Stimulated activated CD4-positive, alpha-beta T cell treated with anti-CD3 and anti-CD28 coated beads, Interleukin-15, amount 100 ng/mL, for 24 hours (primary cell): ENCODE measurements at places on chromosomes 2 and 18.

DNA sequence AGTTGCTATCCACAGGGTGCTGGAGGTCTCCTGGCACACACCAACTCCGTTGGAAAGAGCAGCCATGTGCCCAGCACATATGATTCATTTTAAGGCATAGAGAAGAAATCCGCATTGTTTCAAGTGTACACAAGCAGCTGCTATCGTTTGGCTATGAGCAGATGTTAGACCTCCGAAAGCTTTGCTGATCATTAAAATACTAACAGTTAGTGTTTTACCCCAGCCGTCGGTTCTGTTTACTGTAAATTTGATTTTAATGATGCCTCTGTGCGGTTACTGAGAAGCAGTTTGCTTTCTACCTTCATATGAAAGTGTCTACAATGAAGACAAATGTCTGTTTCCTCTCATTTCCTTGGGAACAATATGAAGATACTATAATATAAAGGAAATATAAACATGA, 154.9 kb downstream of the PTGR3 start:
- DNase-seq: no peak

DNA sequence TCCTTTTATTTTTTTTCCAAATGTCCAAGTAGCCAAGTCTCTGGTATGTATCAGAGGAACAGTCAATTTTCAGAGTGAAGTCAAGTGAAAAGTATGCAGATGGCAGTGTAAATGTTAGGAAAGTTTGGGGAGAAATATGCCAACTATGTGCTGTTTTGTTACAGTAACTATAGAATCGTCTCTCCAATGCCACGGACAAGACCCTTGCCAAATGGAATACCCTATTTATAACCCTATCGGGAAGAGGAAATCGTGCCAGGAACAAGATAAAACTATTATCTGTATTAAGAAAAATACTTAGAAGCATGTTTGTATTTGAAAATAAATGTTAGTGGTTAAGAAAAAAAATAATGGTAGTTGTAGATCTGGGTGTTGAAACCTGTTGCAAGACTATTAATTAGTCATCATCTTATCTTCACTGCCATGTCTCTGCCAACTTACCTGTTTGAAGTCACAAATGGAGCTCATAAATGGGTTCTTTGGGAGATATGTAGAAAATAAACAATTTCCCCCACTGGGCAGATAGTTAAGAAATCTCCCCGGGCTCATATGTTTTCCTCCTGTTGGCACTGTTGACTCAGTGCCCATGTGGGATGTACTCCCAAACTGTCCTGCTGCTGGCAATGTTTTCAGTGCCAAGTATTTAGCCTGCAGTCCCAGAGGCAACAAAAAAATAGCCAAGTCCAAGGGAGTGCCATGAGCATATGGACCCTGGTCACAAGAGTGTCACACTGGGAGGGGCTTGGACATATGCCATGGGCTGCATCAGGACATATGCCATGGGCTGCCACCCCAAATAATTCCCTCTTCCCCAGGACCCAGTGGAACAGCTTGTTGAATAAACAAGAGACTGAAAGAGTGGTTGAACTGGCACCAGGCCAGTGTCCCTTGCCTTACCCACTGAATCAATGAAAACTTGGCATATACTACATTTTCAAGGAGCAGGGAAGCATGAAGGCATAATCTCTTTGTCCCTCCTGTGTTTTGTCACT, 366.9 kb downstream of the OSR1 start:
- DNase-seq: no peak

DNA sequence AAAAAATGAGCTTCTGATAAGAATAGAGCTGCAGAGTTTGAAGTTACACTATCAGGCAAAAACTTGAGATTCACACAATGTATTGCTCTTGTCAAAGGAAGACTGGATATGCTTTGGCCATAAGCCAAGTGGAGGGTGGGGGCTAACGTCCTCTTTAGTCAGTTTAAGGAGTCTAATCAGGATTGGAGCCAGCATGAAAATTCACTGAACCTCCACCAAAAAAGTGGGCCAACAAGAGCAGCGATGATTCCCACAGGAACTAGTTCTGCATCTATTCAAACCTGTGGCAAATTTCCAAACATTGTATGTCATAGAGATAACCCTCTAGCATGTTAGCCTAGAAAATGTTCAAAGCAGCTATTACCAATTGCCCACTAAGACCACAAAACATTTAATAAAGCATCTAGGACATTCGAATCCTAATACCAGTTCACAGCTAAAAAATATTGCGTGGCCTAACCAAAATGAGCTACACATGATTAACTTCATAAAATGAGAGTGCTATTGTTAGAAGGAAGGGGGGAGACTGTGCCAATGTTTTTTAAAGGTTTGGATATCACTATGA, 43.5 kb upstream of the TMEM247 start:
- no peak for DNase-seq

- peak; percentile 43 for DNase-seq
These were observed 678 bp upstream of the OTX1 start for GRCh38 chr2:63049970-63050333.

DNA sequence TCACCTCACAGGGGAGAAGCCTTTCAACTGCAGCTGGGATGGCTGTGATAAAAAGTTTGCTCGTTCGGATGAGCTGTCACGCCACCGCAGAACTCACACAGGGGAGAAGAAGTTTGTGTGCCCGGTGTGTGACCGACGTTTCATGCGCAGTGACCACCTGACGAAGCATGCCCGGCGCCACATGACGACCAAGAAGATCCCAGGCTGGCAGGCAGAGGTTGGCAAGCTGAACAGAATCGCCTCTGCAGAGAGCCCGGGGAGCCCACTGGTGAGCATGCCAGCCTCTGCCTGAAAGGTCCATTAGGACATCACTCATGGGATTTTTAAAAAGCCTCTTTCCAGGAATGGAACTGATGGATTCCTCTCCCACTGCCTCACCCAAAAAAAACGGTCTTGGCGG, 8.9 kb downstream of the KLF11 start:
- no peak for DNase-seq

GRCh38 chr18:58668897-58669296, 2.4 kb upstream of the MALT1 start:
- DNase-seq: no peak

GRCh38 chr2:223969856-223970255, 12.6 kb downstream of the MRPL44 start:
- no peak for DNase-seq

DNA sequence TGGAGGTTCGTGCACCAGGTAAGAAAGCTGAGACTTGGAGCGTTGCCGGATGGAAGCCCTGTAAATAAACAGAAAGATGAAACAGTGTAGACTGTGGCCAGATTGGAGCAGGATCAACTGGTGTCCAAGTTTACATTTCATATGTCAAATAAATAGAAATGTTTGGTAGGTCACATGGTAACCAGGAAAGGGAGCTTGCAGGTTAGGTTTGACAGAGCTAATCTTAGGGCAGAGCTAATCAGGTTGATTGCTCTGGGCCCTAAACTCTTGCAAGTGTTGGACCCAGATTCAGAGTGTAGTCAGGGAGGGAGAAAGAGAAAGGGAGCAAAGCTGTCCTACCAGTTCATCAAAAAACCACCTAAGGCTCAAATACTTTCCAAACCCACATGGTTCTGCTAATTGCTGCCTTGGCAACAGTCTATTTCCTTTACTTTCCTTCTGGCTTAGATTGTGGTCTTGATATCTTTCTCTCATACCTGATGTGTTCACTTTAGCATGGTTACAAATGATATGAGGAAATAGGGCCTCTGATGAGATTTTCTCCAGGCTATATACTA, 63.2 kb downstream of the G6PC2 start:
- no peak for DNase-seq

DNA sequence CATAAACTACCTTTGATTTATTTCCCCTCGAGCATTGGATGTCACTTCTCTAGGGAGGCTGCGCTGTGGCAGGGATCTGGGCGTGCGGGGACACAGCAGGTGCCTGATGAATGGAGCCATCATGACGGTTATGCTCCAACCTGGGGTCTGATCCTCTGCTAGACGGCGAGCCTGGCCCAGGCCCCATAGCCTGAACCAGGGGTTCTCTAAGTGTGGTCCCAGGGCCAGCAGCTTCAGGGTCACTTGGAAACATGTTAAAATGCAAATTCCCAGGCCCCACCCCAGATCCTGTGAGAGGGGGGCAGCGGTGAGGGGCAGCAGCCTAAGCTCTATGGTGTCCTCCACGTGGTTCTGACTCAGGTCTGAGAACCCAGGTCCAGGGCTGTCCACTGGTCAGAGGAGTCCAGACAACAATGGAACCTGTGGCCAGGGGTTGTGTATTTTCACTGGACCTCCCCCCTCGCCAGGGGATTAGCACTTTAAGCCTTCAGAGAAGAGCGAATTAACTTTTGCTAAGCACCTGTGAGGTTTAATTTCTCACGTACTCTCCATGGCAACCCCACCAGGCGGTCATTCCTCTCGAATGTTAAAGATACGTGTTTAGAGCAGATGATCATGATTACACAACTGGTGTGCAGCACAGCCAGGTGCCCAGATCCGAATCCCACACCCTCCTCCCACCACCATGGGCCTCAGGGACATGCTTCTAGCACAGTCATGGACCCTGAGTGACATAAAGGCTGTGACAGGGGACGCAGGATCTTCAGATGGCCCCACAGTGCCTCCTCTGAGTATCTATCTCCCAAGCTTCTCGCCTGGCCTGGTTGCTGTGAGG, 1.6 kb upstream of the ARHGEF4 start:
- DNase-seq: no peak
